Peyer's patch (tissue), 4 donors: ENCODE measurements at places on chromosomes 12 and 14. TPM values are rescaled to one million over a fixed set of nuclear protein-coding genes. Genes with fewer than 3 reads are reported as not detected.

DNA sequence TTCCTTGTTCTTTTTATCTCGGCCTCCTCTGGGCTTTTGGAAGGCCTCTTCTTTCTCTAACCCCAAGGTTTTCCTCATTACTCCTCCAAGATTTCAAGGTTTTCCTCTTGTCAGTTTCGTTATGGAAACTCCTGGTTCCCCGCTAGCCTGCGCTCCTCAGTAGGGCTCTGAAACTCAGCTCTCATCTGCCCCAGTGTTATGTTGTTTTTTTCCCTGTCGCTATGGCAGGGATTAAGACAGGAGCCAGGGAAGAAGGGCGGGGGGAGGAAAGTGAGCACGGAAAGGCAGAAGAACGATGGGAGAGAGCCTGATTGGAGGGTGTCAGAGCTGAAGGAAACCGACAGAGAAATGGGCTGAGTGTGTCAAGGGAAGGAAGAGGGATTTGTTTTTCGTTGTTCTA is 26.5 kb upstream of the JDP2 start:
- peak; percentile 55 for DNase-seq
- no peaks in the 10 kb centered on the region for H3K36me3 ChIP-seq
- peaks cover 26% of the 10 kb centered on the region for H3K4me1 ChIP-seq
- H3K4me3 ChIP-seq = no peak overlapping the region
- no peaks in the 10 kb centered on the region for H3K27me3 ChIP-seq

GRCh38 chr12:8482571-8483061 is 26.9 kb downstream of the CLEC6A start:
- no peaks in the 10 kb centered on the region for H3K4me1 ChIP-seq
- no peak overlapping the region for H3K4me3 ChIP-seq
- H3K36me3 ChIP-seq = no peaks in the 10 kb centered on the region
- no peak for DNase-seq
- H3K27ac ChIP-seq = no peak overlapping the region
- no peaks in the 10 kb centered on the region for H3K27me3 ChIP-seq

DNA sequence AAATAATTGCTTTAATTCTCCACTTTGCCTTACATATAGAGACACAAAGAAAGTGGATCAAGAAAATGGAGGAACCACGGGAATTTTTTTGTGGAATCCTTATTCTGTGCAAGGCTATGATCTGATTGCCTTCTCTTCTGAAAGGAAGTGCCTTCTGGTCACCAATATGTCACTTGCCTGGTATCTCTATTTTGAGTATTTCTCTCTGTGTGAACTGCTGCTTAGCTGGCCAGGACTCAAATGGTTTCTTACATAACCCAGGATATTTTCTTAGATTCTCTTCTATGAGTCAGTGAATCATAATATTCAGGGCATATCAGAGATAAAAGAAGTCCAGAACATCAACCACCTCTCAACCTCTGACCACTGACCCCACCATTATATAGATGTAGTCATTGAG is 156.1 kb downstream of the DIO2 start:
- no peak for DNase-seq
- H3K4me3 ChIP-seq = no peak overlapping the region
- no peaks in the 10 kb centered on the region for H3K4me1 ChIP-seq
- no peaks in the 10 kb centered on the region for H3K27me3 ChIP-seq
- no peaks in the 10 kb centered on the region for H3K36me3 ChIP-seq

DNA sequence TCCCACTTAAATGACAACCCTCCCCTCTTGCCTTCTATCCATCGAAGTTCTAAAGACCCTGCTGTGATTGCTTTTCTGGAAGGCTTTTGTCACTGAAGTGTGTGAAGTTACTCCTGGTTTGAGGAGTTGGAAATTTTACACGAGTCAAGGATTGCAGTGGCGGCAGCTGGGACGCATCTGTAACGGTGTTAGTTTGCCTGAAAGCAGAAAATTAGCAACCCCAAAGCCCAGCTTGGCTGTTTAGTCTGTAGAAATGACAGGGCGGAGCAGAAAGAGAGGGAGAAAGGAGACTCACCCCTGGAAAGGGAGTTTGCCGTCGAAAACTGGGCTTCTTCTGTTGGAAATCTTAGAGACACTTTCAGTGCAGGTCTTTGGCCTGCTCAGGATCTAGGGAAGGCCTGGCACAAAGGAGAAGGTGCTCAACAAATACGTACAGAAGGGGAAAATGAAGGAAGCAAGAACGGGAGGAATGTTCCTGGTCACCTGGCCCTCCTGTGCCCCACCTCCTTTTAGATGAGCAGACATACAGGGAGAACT is 931 bp upstream of the MYF5 start:
- H3K4me1 ChIP-seq = no peaks in the 10 kb centered on the region
- no peak for DNase-seq
- no peak overlapping the region for H3K27ac ChIP-seq

- H3K4me1 ChIP-seq = no peaks in the 10 kb centered on the region
- H3K4me3 ChIP-seq = no peak overlapping the region
Observed at GRCh38 chr12:131048611-131048990, 94.9 kb downstream of the ADGRD1 start.

- DNase-seq = no peak
- H3K27me3 ChIP-seq = no peaks in the 10 kb centered on the region
- no peak overlapping the region for H3K4me3 ChIP-seq
- no peaks in the 10 kb centered on the region for H3K36me3 ChIP-seq
Observed at GRCh38 chr14:100393906-100394732, 71.0 kb downstream of the SLC25A47 start.

DNA sequence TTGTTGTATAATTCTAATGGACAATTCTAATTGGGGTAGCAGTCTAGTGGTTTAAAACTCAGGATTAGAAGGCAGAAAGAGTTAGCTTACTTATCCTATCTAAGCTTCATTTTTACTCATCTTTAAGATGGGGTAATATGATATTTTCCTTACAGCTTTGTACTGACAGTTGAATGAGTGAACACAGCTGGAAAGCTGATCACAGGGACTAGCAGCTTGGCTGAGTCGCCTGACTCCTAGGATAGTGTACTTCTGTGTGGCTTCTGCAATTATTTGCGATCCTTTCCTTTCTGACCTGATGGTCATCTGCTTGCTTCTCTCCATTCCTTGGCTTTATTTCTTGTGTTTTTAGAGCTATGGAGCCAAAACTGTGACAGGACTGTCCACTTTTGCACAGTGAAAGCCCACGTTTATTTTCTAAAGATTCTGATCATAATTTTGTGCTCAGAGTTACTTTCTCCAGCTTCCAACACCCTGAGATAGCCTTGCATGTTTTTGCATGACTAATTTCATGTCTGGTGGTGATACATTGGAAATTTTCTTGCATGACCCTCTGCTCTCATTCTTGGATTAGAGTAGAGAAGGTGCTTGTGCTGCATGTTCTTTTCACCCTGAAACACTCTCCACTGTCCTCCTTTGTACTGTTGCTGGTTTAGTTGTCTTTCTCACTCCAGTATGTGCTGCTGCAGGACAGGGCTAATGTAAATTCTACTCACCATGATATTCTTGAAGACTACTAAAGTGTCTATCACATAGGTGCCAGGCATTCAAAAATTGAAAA is 377.0 kb upstream of the ATP2B1 start:
- no peak overlapping the region for H3K27ac ChIP-seq
- H3K36me3 ChIP-seq = no peaks in the 10 kb centered on the region
- H3K4me3 ChIP-seq = no peak overlapping the region
- no peaks in the 10 kb centered on the region for H3K4me1 ChIP-seq
- H3K27me3 ChIP-seq = no peaks in the 10 kb centered on the region
- no peak for DNase-seq

GRCh38 chr12:90235642-90236041 is 527.0 kb upstream of the ATP2B1 start:
- no peaks in the 10 kb centered on the region for H3K4me1 ChIP-seq
- H3K36me3 ChIP-seq = no peaks in the 10 kb centered on the region
- no peak for DNase-seq
- H3K27ac ChIP-seq = no peak overlapping the region
- H3K27me3 ChIP-seq = no peaks in the 10 kb centered on the region
- H3K4me3 ChIP-seq = no peak overlapping the region

DNA sequence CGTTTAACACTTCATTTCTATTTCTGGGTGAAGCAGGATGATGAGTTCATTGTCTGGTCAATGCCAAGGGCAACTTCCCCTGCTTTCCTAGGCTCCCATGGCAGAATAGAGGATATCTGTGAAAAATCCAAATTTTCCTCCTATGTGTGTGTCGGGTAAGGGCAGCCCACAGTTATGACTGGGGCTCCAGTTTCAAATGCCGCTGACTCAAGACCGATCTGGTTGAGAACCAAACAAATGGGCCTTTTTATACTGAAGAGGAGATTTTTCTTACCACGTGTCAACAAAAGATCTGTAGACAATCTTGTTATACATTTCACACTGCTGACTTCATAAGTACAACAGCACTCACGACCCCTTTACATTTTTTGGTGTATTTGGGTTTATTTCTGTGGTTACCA is 120.8 kb downstream of the CHST11 start:
- no peak overlapping the region for H3K27ac ChIP-seq
- H3K4me3 ChIP-seq = no peak overlapping the region
- H3K4me1 ChIP-seq = no peaks in the 10 kb centered on the region
- no peak for DNase-seq
- H3K27me3 ChIP-seq = no peaks in the 10 kb centered on the region

TRIM9 gene
- 0.35 TPM for total RNA-seq

MRPS35 gene
- 53.9 TPM for total RNA-seq

GSKIP gene
- 56.8 TPM for total RNA-seq

DNA sequence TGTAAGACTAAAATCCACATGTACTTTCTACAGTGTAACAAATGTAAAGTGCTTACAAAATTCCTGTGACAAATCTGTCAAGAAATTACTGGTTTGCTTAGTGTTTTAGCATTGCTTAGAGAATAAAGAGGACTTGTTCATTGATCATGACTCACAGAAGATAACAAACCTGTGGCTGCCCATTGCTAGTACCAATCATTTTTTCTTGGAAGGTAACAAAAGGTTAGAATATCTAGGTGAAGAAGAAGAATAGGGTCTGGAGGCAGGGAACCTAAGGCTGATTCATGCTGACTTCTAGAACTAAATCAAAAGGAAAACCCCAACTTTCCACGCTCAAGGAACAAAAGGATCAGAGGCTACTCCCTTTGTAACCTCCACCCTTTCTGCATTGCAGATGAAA is 232.7 kb upstream of the ABCD2 start:
- DNase-seq = no peak
- no peak overlapping the region for H3K4me3 ChIP-seq
- no peaks in the 10 kb centered on the region for H3K36me3 ChIP-seq
- H3K27me3 ChIP-seq = no peaks in the 10 kb centered on the region

DNA sequence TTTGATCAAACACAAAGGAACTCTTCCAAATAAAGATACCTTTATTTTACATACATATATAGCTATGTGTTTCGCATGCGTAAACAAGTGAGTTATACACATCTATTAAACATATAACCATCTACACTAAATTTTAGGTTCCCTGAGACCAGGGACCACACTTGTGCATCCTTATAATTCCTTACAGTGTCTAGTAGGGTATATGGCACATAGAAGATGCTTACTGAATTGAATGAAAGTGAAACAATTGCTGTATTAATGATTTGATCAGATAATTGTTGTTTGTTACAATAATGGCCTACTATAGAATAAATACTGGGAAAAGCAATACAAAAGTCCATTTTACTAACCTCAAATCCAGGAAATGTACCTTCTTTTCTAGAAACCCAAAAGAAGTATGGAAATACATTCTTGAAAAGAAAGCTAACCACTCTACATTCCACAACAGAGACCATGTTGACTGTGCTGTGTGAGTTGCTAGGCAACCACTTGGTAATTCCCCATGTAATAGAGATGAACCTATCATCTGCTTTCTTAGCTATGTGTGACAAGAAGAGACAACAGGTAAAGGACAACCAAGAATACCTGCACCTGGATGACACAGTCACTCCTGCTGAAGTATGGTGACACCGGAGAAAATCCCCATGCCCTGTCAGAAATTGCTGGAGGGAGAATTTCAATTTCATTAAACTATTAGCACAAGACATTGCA is 11.9 kb upstream of the CIPC start:
- H3K4me1 ChIP-seq = no peaks in the 10 kb centered on the region
- H3K27ac ChIP-seq = no peak overlapping the region
- no peak overlapping the region for H3K4me3 ChIP-seq
- no peaks in the 10 kb centered on the region for H3K27me3 ChIP-seq

DNA sequence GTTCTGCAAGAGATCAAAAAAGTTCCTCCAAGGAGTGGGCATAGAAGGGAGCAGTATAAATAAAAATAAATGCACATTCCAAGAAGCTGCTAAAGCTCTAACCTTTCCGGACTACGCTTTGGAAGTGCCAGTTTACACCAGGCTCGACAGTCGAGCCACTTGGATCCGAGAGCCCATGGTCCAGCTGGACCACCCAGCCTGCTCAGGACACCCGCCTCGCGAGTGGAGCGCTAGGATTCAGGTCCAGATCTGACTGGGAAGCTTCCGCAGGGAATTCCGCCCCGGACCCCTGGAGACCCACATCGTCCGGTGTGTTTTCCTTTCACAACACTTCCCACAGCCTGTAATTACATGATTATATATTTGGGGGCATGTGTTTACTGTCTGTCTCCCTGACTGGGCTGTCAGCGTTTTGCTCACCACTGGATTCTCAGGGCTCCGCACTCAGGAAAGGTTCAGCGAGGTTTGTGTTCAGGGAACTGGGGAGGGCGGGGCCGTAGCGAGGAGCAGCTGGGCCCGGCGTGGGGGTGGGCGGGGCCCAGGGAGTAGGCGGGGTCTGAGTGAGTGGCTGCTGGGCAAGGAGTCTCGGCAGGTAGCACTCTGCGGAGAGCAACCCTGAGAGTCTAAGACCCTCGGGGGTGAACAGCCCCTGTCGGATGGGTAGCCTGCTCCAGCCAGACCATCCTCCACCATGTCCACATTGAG is 52.3 kb upstream of the TMEM263 start:
- peak overlapping the region; percentile 38 for H3K4me3 ChIP-seq
- H3K36me3 ChIP-seq = no peaks in the 10 kb centered on the region
- no peak overlapping the region for H3K27ac ChIP-seq
- no peaks in the 10 kb centered on the region for H3K4me1 ChIP-seq
- peak; percentile 47 for DNase-seq
- no peaks in the 10 kb centered on the region for H3K27me3 ChIP-seq

GRCh38 chr12:121301876-121302275 is 5.4 kb upstream of the CAMKK2 start:
- peaks cover 10% of the 10 kb centered on the region for H3K4me1 ChIP-seq
- no peak for DNase-seq
- no peaks in the 10 kb centered on the region for H3K36me3 ChIP-seq
- H3K27me3 ChIP-seq = no peaks in the 10 kb centered on the region
- H3K4me3 ChIP-seq = no peak overlapping the region

GRCh38 chr12:106234449-106234848 is 13.4 kb downstream of the CKAP4 start:
- H3K4me1 ChIP-seq = no peaks in the 10 kb centered on the region
- no peaks in the 10 kb centered on the region for H3K36me3 ChIP-seq
- no peak overlapping the region for H3K27ac ChIP-seq
- no peak overlapping the region for H3K4me3 ChIP-seq
- no peak for DNase-seq

GRCh38 chr14:91376547-91377477 is 40.8 kb downstream of the CCDC88C start:
- H3K4me3 ChIP-seq = no peak overlapping the region
- no peaks in the 10 kb centered on the region for H3K27me3 ChIP-seq
- no peak overlapping the region for H3K27ac ChIP-seq

RNASE1 gene
- 131 TPM for total RNA-seq

PRH2 gene
- total RNA-seq = not detected

GRCh38 chr12:84929501-84929900 is 16.9 kb upstream of the SLC6A15 start:
- no peak for DNase-seq
- H3K36me3 ChIP-seq = no peaks in the 10 kb centered on the region
- H3K4me1 ChIP-seq = no peaks in the 10 kb centered on the region
- H3K27me3 ChIP-seq = no peaks in the 10 kb centered on the region
- no peak overlapping the region for H3K27ac ChIP-seq
- H3K4me3 ChIP-seq = no peak overlapping the region
